ENCODE measurements at places on chromosomes 11 and 22.

DNA sequence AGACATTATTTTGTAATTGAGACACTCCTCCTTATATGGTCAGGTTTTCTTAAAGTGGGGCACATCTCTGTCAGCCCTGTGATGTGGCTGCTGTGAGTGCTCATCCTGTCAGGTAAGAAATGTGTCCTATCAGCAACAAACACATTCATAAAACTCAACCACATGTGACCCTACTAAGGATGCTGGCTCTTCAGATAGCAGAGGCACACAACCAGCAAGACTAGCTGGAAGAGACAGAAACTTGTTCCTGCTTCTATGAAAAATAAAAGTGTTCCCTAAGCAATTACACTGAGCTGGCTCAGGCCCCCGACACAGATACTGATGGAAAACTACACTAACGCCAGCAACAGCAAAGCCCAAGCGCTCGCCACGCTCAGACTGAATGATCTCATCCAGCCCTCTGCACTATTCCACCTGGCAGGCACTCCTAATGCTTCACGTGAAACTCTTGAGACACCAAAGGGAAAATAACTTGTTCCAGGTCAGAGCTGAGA lies 49.8 kb upstream of the CYP2D6 start:
- no peak for DNase-seq

- no peak for DNase-seq
Measured at GRCh38 chr11:44831605-44832394, 105.0 kb downstream of the TSPAN18 start.

DNA sequence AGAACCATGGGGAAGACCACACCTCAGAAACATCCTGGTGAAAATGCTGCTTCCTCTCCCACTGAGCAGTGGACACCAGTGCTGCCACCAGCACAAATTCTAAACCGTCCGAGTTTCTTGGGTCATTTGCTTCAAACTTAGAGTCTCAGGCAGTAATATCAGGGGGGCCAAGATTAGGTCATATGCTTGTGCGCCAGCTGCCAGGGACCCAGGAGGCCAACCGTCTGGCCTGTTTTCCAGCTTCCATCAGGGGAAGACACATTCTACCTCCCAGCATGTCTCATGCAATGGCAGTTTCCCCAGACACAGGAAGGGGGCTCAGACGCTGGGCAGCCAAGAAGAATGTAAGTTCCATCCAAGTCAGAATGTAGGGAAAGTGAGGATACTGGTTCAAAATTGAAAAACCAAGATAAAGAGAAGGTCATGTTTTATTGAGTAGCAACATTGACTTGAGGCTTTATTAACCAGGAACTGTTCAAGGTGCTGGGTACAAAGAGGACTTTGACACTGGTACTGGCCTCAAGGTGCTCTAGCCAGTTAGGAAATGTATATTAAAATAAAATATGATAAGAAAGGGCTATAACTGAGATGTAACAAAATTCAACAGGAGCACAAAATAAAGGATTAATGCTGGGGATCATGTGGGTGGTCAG lies 59.7 kb upstream of the EED start:
- no peak for DNase-seq

DNA sequence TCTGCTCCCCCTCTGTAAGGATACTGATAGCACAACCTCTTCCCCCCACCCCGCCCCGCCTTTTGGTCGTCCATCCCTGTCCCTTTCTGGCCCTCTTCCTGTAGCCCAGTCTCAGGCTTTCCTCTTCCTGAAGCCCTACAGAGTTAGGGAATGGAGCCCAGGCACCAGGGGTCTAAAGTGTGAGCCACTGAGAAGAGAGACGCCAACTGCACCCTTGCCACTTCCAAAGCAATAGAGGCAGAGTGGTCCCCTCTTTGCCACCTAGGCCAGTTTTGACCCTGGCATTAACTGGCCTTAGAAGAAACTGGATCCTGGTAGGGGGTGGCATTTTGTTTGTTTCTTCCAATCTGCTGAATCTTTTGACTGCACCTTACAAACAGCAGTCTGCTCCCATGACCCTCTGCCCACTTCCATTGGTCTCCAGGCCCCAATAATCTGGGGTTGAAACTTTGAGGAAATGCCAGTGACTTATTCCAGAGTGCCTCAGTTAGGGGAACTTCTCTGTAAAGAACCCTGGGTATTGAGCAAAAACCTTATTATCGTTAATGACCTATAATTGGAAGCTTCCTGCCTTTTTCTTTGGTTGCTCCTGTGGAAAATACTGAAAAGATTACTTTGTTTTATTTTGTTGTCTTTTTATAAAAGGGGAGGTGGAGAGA lies 9.7 kb upstream of the GRK2 start:
- DNase-seq = no peak

DNA sequence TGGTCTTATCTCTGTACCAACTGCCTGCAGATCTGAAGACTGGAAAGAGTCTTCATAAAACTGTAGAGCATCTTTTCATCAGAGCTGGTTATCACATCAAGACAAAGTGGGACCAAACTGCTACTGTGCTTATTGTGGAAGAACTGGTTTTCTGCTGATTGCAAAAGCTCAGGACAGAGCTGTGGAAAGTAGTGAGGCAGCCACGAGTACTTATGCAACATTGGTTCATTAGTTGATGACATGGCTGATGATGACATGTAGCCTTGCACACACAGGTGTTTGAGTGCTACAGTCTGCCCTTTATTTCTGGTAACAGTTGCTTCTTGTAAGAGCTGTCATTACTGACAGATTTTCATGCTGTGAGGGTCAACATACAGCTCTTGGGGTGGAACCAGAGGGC lies 185.4 kb upstream of the GUCY1A2 start:
- no peak for DNase-seq

DNA sequence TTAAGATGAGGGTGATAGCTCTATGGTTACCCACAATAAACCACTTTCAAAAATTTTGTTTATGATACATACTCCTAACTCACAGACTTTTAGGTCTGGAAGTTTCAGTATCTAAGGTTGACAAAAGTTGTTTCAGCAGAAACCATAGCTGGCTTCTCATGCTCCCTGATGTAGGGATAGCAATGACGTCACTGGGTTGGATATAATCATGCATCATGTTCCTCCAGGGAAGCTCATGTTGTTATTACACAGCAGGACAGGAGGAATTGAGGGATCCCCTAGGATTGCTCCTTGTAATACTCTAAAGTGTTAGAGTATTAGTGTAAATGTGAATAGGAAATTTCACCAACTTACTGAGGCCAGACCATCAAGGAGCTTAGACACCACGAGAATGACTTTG lies 23.6 kb downstream of the APOL3 start:
- no peak for DNase-seq

DNA sequence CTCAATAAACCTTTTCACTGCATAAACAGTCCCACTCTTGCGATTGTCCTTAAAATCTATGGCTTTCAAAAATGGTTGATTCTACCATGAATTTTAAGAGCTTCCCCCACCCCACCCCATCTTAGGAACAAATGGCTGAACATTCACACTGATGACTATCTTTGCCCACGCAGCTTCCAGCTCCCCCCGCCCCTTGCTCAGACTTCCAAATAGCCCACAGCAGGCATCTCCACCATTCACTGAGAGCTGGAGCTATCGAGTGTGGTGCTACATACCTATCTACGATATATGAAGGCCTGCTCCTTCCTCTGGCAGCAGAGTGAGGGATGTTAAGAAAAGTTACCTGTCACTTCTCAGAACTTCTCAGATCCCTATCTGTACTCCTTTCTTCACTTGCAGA lies 26.7 kb downstream of the EIF3F start:
- DNase-seq = no peak

DNA sequence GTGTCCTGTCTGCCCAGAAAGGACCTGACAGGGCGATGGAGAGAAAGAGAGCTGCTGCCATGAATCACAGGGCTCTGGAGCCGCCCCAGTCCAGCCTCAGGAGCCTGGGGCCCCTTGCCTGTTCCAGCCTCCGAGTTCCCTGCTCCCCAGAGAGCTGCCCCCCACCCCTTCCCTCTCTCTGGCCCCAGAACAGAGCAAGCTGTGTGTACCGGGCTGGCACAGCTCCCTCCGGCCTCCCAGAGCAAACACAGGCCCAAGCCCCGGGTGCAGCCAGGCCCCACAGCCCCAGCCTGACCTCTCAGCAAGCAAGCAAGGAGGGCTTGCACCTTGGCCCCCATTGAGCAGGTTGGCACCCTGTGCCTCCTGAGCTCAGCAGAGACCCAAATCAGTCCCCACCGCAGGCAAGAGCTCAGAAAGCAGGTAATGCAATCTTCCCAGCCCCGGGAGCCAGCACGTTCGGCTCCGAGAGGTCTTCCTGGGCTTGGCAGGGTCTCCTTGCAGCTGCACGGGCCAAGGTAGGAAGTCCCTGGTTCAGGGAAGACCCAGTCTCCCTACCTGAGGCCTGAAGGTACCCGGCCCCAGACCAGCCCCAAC lies 1.4 kb downstream of the PACSIN3 start:
- DNase-seq = no peak

- no peak for DNase-seq
Measured at GRCh38 chr22:32832174-32832573, 30.7 kb downstream of the TIMP3 start.

GRCh38 chr11:129322941-129323340 lies 52.7 kb upstream of the BARX2 start:
- DNase-seq = no peak

DNA sequence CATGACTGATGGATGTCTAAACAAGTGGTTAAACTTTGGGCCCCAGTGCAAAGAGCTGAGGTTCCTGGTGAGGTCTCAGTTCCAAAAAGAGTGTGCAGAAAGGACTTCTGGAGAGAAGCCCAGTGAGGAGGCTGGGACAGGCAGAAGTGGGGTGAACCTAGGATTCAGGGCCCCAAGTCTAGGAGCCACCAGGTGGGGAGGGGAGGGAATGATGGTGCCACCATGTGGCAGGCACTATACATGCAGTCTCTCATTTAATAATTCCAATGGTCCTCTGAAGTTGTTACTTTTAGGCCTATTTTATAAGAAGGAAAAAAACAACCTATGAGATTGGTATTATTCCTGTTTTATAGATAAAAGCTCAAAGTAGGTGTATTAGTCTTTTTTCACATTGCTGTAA lies 102.0 kb downstream of the INSC start:
- DNase-seq = no peak

GRCh38 chr11:106656646-106657045 lies 361.6 kb downstream of the GUCY1A2 start:
- DNase-seq = no peak

GRCh38 chr22:21718499-21718898 lies 17.1 kb downstream of the YPEL1 start:
- DNase-seq = no peak

DNA sequence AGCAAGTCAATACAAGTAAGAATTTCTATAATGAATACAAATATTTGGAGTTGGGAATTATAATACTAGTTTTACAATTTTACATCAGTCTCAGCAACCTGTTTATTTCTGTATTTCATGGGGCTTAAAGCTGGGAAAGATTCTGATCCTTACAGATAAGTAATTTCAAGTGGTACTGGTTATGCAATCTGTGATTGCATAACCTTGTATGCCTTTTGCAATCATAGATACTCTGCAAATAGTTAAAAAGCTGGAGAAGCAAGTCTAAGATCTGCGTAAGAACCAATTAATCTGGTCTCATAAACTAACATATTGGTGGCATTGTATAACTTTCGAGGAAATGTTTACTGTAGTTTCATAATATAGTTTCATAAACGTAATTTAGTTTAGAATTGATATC lies 198.3 kb upstream of the PGR start:
- DNase-seq = no peak

DNA sequence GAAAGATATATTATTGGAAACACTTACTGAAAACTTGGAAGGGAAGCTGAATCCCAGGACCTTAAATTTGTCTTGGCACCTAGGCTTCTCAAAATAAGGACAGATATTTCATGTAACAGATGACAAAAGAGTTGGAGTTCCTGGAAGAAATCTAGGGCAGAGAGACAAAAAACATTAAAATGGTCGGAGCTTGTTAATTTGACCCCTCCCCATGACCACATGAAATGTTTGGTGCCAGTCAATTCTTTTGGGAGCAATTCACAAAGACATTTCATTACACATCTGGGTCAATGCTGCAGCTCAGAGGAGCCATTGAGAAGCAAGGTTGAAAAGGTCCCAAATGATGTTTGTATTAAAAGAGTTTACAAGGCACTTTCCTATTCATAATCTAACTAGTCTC lies 162.0 kb upstream of the GUCY1A2 start:
- DNase-seq = no peak

GRCh38 chr11:112412383-112412782 lies 151.7 kb upstream of the PLET1 start:
- DNase-seq = no peak

DNA sequence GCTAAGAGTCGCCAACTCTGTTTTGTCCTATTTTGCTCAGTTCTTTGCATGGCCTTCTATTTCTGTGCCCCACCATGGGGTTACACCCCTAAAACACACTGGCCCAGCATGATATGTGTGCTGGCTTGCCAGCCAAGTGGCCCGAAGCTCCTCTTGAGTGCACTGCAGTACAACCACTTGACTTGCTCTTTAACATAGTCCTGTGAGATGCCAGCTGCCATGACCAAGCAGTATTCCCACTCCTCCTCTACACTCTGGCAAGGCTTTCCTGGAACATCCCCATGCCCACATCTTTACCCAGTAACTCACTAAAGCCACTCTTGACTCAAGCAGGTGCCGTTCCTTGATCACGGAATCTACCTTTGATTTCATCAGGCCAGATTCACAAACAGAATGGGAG lies 102.9 kb upstream of the GAL start:
- no peak for DNase-seq

- DNase-seq = no peak
Measured at GRCh38 chr11:2363577-2364370, 13.3 kb upstream of the CD81 start.

DNA sequence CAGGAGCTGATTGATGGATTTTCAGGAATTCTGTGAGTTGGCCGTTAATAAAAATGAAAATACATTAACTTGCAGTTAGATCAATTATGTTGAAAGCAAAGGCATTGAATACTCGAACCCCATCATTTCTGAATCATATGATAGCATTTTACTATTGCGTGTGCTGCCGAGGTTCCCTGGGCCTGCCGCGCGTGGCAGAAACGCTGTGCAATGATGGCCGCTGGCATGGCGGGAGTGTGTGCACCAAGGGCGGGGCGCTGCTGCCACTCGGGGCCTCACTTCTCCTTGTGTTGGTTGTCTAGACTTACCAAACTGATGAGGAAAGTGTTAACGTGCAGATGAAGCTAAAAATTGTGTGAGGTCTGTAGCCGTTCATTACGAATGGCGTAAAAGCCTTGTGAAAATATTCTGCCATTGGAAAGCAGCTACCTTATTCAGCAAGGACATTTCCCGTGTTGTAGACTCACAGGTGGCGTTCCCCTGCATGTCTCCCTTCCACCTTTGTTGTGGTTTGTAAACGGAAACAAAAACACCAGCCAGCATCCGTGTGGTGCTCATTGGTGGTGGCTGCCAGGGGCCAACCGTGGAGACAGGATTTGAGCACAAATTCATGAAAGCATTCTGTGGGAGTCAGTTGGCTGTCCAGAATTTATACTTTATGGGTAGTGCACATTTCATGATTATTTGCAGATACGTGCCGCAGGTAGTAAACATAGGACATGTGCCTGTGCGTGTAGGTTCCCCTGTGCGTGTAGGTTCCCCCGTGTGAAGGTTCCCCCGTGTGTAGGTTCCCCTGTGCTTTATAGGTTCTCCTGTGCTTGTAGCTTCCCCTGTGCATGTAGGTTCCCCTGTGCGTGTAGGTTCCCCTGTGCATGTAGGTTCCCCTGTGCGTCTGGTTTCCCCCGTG lies 5.9 kb upstream of the GRAMD4 start:
- no peak for DNase-seq
